HuH-7.5 (cell line): ENCODE measurements at places on chromosomes 16 and 17.

DNA sequence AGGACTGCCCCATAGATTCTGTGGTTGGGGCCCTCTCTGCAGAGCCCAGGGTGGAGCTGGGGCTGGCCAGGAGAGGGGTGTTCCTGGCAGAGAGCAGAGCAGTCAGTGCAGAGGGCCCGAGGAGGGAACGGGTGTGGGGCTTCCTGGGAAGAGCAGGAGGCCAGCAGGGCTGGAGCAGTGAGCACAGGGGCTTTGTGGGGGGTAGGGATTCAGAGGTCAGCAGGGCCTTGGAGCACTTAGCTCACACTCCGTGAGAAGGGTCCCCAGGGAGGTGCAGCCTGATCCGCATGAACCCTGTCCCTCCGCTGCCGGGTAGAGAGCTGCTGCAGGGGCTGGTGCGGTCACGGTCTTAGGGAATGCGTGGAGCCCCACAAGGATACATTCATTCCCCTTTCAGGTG lies 113.0 kb upstream of the CIBAR2 start:
- no peak for DNase-seq

DNA sequence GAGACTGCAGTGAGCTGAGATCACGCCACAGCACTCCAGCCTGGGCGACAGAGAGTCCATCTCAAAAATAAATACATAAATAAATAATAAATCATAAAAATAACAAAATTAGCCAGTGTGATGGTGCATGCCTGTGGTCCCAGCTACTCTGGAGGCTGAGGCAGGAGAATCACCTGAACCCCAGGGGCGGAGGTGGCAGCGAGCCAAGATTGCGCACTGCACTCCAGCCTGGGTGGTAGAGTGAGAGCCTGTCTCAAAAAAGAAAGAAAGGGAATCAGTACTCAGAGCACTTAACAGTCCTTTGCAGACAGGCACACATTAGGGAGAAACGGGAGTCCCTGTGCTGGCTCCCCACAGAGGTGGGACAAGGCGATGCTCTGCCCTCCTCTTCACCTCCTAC lies 25.1 kb downstream of the MAPK8IP3 start:
- DNase-seq = no peak

DNA sequence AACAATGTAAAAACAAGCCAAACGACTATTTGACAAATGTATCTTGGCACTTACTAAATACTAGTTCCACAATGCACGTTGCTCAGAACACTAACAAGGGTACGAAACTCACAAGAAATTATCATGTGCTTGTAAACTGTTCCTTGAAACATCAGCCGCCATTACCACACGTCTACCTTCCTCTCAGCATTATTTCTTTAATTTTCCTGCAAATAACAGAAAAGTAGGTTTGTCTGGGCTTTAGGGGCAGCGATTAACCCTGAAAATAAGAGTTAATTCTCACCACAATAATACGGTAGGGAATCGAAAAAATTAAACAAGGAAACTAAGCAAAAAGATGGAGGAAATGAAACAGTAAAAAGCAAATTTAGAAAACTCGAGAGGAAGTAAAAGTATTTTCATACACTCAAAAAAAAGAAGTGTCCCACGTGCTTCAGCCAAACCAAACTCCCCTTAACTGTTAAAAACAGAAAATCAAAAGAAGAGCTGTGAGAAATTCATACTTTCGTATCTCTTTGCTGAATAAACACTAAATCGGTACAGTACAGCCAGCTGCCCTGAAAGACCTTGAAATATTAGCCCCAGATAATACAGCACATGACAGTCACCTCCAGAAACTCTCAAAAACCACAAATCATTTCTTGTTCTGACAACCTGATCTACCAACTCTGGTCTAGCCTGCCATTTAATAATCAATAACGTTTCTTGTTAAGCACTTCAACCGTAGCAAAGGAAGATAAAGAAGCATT lies 1.2 kb downstream of the ARHGAP17 start:
- DNase-seq = no peak

GRCh38 chr16:19115148-19116021 lies 1.6 kb downstream of the ITPRIPL2 start:
- no peak for DNase-seq

DNA sequence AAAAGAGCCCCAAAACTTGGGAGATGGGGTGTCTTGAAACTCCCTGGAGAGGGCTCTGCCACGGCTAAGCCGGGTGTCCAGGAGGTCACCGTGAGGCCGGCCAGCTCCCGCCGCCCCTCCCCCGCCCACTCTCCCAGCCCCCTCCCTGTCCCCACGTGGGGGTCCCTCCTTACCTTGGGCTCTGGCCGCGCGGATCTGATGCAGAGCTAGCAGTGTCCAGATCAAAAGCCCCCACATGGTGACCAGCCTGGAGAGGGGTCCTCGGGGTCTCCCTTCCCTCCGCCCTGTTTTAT lies 447 bp downstream of the SDK2 start:
- DNase-seq = no peak

GRCh38 chr17:17416007-17416399 lies 60.8 kb upstream of the MED9 start:
- DNase-seq = no peak

GRCh38 chr17:50426814-50427787 lies 1.1 kb downstream of the ACSF2 start:
- peak; percentile 82 for DNase-seq

- no peak for DNase-seq
Measured at GRCh38 chr17:50831471-50831928, 3.9 kb upstream of the WFIKKN2 start.

DNA sequence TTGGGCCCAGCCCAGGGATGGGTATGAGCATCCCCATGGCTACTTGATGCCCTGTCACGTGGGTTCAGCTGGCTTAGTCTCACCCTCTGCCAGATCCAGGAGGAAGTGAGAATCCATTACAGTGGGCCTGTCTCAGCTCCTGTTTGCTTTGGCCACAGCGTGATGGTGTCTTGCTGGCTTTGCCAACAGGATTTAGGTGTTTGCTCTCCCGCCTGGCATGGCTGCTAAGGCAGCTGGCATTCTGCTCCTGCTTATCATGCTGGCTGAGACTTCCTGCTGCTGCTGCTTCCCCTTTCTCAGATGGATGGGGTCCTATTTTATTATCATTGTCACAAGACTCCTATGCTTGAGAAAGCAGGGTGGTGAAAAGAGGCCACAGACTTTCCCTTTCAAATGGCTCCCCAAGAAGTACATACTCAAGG lies 28.3 kb upstream of the HOXB13 start:
- DNase-seq = no peak

GRCh38 chr16:2473446-2473926 lies 1.4 kb upstream of the TBC1D24 start:
- peak; percentile 68 for DNase-seq

GRCh38 chr16:85304337-85304736 lies 192.1 kb upstream of the CIBAR2 start:
- DNase-seq = no peak
